ENCODE measurements at places on chromosomes 6 and 20. TPM values are rescaled to one million over a fixed set of nuclear protein-coding genes. Genes with fewer than 3 reads are reported as not detected.

DNA sequence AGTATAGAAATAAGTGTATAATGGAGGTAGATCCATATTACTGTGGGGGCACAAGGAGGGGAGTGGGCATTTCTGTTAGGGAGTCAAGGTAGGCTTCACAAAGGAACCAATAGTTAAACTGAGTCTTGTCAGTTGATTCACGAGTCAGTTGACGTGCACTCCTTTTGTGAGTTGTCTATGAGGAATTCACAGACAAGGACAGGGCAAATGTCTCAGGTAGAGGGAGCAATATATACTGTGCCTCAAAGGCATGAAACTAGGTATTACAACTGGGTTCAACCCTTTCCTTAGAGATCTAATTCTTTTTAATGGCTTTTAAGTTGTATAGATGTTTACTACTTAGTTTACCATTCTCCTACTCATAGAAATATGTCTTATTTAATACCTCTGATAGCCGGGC, 11.0 kb downstream of the TMEM14C start:
- DNase-seq: no peak

DNA sequence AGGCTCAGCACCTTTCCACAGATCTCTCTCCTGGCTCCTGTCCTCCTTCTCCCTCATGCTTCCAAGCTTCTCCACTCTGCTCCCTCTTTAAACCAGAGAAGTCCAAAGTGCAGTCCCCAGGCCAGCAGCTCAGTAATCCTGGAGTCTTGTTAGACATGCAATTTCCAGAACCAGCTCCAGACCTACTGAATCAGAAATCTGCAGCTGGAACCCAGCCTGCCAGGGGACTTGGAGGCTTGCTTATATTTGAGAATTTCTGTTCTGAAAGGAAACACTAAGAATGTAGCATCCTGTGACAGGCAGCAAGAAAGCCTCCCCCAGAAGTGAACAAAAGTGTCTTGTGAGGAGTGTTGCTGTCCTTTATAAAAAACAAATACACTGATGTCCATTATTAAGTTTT, 438.1 kb downstream of the BCKDHB start:
- DNase-seq: no peak

DNA sequence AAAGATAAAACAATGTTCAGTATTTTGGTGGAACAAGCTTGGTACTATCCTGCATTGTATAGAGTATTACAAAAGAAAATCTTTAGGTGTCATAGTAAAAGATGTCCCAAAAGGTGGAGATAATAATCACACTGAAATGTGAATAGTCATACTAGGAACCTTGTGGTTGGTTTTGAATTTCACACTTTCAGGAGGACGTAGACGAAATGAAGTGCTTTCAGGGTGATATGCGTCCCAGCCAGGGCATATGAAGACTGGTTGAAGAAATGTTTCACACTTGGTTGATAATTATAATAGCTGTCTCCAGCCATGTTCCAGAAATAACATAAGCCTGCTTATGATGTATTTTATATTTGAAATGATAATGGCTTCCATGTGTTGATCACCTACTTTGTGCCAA, 60.4 kb downstream of the SCAND1 start:
- DNase-seq: no peak

The LHFPL5 gene
- not detected for polyA plus RNA-seq

The CPNE5 gene
- 0.02 TPM for polyA plus RNA-seq
